ENCODE measurements at places on chromosomes 2 and 18. TPM values are rescaled to one million over a fixed set of nuclear protein-coding genes. Genes with fewer than 3 reads are reported as not detected.

LIMS3 gene
- total RNA-seq = not detected

CHST9 gene
- 0.02 TPM for total RNA-seq

EPG5 gene
- total RNA-seq = 4.0 TPM

TBR1 gene
- total RNA-seq = 0.05 TPM

IL1R2 gene
- 0.97 TPM for total RNA-seq
